ENCODE measurements at places on chromosomes 3 and 15. TPM values are rescaled to one million over a fixed set of nuclear protein-coding genes. Genes with fewer than 3 reads are reported as not detected.

TRAT1 gene
- not detected for total RNA-seq

CFAP91 gene
- 1.4 TPM for total RNA-seq

CHCHD4 gene
- total RNA-seq: 10.7 TPM

RASL12 gene
- 0.52 TPM for total RNA-seq

CATSPER2 gene
- total RNA-seq: 1.8 TPM

PIGZ gene
- total RNA-seq: 5.6 TPM

All from articular chondrocyte of knee joint (primary cell).